ENCODE measurements at places on chromosomes 3 and 15.

GRCh38 chr15:43872416-43873020, 45.7 kb downstream of the WDR76 start:
- DNase-seq = peak; percentile 12

- DNase-seq = no peak
These were observed 12.6 kb downstream of the GTF2A2 start for GRCh38 chr15:59644756-59645155.

DNA sequence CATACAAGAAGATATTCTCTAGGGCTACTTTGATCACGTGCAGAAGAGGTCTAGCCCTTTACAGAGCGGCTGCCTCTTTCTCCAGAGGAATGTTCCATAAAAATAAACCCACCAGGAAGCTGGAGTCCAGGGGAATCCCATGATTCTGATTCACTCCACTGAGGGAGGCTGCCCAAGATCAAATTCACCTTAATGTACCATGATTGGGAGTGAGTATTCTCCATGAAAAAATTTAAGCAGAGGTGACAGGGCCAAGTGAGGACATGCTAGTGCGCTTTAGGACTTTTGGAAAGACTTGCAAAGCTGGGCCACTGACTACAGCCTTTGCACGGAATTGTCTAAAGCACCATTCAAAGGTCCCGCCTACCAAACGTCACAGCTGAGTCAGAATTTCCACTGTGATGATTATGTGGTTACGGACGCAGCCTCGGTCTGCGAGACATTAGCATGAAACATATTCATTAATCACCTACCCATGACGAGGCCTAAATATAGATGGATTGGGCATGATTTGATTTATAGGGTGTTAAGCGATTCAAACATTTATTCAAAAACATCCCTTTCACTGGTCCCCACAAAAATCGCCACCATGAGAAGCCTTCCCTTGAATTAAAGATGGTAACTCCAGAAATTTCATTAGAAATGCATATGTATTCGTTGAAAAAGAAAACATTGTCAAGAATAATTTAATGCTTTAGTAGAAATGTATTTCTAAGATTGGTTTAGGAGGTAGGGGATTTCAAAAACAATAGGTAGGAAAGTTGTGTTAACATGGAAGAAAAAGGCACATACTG, 152.6 kb downstream of the GREM1 start:
- no peak for DNase-seq

DNA sequence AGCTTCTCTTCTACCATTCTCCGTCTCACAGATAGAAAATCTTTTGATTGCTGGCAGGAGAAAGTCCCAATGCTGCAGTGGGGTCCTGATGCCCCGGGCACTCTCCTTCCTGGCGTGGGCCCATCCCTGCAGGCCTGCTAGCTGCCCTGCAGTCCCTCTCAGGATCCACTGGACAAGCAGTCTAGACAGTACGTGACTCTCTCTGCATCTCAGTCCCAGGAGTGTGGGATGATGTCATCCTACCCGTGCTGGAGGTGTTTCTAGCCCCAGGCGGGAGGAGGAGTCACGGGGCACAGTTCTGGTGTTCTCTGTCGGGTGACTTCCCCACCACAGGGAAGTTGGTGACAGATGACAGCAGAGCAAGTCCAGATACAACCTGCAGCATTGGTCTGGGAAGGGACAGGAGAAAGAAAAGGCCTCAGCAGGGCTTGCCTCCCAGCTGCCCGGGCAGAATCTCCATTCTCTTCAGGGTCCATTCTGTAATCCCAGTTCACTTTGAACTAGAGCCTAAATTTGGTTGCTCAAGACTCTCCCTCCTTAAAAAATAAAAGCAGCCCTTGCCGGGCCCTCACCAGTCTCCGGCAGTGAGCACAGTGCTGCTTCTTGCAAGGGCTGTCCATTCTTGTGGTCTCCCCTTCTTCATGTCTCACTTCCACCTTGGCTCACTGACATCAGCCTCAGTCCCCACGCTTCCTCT, 30.6 kb downstream of the SLC28A1 start:
- DNase-seq = peak; percentile 19

- DNase-seq = no peak
These were observed 69.5 kb downstream of the KLF15 start for GRCh38 chr3:126287536-126288241.

GRCh38 chr15:26804063-26804804, 31.4 kb upstream of the GABRB3 start:
- DNase-seq = no peak

DNA sequence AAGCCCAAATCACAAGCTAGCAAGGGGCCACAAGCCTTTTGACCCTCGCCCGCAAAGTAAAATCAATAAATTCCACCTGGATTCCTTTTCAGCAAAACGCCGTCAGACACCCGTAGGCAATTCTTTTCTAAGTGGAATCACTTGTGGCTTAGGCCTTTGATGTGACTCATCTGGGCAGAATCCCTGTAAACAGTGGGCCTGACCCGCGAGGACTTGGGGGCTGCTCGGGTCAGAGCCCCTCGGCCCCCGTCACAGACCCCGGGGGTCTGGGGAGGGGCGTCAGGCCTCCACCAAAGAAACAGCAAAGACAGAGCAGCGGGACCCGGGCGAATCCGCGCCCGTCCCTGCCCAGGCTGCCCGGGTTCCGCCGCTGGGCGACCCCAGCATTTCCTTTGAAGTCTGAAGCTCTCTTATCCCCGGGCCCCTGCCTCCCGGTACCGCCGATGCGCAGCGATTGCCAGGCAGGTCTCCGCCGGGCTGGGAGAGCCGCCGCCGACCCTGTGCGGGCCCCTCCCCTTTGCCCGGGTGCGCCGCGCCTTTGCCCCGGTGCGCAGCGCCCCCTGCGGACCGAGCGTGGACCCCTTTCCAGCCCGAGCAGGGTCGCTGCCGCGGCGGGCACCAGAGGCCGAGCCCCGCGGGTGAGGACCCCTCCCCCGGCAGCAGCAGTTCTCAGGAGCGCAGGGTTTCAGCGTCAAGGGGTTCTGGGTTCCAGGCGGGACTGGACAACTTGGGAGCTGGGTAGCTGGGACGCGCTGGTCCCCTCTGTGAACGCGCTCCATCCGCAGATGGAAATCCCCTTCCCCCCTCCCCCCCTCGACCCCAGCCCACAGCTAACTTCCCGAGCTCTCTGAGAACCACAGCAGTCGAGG, 178.3 kb downstream of the UACA start:
- peak; percentile 46 for DNase-seq

DNA sequence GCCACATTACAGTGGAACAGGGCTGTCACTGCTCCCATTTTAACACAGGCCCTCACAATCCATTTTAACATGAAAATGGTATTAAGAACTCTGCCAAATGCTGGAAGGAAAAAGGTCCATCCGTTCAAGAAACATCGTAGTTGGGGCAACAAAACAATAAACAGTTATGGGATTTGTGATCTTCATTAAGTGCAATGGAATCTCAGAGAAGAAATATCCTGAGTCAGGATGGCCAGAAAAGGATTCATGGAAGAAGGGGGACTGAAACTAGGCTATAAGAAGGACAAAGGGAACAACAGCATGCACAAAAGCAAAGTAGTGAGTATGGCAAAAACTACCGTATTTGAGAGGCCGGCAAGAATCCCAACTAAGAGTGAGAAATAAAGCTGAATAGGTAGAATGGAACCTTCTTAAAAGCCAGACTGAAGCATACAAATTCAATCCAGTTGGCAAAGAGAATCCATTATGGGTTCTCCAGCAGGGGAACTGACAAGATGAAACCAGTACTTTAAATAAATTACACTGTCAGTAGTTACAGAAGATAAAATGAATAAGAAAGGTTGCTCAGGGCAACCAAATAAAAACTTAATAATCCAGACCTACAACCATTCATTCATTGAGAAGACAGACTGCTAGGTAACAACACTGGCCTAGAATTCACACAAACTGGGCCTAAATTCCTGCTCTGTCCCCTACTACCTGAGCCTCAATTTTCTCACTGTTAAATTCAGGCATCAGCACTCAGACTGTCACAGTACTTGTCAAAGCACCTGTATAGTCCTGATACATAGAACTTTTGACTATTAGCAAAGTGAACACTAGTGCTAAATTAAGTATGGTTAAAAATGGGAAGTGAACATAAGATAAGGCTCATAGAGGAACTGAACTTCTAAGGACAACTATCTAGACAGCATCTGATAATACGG, 6.3 kb downstream of the TBL1XR1 start:
- DNase-seq = no peak

DNA sequence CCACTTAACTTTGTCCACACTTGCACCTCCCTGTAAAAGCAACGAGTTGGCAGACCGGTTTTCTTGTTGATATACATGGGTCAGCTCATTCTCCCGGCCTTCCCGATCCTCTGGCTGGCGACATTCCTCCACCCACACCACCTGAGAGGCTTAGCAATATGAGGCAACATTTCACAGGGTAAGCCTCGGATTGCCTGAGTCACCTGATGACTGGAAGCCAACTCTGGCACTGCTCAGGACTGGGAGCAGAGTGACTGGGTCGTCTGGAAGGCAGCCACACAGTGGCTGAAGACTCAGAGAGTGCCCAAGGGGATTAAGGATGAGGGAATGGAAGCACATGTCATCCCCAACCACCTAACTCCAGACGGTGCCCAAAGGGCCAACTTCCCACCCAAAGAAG, 9.8 kb downstream of the HOMER2 start:
- no peak for DNase-seq

GRCh38 chr15:64107337-64107736, 11.6 kb downstream of the SNX1 start:
- DNase-seq = no peak

DNA sequence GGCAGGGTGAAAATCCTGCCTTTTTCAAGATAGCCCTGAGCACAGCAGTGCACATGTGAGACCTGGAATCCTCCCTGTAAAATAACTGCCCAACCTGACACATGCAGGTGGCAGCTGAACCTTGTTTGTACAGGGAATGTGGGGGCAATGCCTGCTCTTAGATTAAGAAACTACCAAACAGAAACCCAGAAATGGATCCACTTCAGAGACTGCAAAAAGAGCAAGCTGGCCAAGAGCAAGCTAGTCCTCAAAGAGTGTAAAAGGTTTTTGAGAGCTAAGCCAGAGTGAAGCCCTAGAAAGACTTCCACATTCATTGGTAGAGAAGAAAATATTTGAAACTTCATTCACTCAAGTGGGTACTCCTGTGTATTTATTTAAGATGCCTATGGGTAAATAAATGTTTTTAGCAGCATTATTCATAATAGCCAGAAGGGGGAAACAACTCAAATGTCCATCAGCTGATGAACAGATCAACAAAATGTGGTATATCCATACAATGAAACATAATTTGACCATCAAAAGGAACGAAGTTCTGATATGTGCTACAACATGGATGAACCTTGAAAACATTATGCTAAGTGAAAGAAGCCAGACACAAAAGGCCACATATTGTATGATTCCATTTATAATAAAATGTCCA, 96.0 kb upstream of the TSC22D2 start:
- no peak for DNase-seq

All from stimulated activated CD4-positive, alpha-beta T cell treated with anti-CD3 and anti-CD28 coated beads, Interleukin-4, amount 100 ng/mL, for 24 hours (primary cell).